ENCODE measurements at places on chromosomes 6 and 20.

GRCh38 chr6:158459726-158460125 lies 100.2 kb upstream of the TMEM181 start:
- no peak for DNase-seq

GRCh38 chr6:20816126-20816525 lies 281.9 kb downstream of the CDKAL1 start:
- DNase-seq: no peak

- DNase-seq: no peak
These were observed at the start of gene FILIP1 for GRCh38 chr6:75493400-75494064. FILIP1 (minus strand) TSS chr6:75493800; CDS start chr6:75414972, 78,828 bp downstream.

- no peak for DNase-seq
These were observed 84.6 kb downstream of the PDE7B start for GRCh38 chr6:135935941-135936601.

DNA sequence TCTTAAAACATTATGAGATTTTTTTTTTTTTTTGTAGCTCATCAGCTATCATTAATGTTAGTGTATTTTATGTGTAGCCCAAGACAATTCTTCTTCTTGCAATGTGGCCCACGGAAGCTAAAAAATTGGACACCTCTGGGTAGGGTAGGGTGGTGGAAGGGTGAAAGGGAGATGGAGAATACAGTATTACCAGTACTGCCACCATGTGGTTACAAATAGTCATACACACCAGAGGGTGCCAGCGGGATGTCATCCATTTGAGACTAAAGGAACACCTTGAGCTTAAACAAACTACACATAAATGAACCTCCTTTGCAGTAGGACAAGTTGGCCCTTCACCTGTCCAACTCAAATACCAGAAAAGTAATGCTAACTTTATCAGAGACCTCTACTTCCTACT lies 601.9 kb downstream of the HTR1B start:
- no peak for DNase-seq

Data from T1000 (cell line).